ENCODE measurements at places on chromosomes 6 and 20.

DNA sequence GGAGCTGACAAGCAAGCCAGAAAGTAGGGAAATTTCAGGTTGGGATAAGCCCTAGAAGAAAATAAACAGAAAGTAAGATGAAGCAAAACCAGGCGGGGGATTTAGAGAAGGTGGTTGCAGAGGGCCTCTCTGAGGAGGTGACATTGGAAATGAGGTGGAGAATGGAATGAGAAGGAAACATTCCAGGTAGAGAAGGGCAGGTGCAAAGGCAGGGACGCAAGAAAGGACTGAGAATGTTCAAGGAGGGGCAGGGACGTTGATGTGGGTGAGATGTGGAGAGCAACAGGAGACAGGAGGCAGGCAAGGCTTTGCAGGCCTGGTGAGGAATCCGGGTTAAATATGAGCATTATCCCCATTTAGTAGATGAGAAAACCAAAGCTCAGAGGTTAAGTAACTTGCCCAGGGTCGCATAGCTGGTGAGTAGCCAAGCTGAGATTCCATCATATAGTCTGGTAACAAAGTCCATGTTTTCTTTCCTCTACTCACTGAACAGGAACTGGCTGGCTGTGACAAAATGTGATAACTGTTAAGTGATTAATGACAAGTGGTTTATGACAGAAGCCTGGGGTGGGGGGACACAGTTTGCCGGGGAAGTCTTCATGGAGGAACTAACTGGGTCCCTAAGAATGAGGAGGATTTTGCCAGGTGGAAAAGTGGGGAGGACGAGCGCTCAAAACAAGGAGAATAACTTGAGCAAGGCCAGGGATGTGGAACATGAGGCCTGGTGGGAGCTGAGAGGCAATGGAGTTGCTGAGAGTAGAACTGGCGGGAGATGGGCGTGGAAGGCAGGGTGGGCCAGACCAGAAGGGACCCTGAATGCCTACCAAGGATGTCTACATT is 32.6 kb downstream of the MRPL14 start:
- DNase-seq, result no peak

- DNase-seq, result no peak
Observed at GRCh38 chr6:110786271-110786670, 29.0 kb downstream of the CDK19 start.

GRCh38 chr20:1861347-1861976 is 33.7 kb upstream of the SIRPA start:
- DNase-seq, result no peak

DNA sequence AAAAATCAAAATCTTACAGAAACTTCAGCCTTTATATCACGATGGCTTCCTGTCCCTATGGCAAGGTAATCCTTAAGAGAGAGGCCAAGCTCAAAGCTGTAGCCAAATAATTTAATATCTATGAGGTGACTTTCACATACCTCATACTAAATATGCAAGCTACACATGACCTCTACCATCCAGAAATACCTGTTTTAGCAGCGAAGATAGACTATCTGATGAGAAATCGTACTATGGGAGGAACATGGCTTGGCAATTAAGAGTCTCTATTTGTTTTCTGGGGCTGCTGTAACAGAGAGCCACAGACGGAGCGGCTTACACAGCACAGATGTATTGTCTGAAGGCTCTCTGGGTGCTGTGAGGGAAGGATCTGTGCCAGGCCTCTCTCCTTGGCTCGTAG is 31.0 kb upstream of the SALL4 start:
- no peak for DNase-seq

- no peak for DNase-seq
Observed at GRCh38 chr6:126516411-126516810, 176.5 kb downstream of the CENPW start.

GRCh38 chr6:25682324-25682723 is 30.3 kb downstream of the SCGN start:
- DNase-seq, result no peak

GRCh38 chr6:89410231-89410761 is 1.8 kb downstream of the RRAGD start:
- no peak for DNase-seq

GRCh38 chr6:40551966-40552505 is 35.1 kb downstream of the LRFN2 start:
- DNase-seq, result no peak

DNA sequence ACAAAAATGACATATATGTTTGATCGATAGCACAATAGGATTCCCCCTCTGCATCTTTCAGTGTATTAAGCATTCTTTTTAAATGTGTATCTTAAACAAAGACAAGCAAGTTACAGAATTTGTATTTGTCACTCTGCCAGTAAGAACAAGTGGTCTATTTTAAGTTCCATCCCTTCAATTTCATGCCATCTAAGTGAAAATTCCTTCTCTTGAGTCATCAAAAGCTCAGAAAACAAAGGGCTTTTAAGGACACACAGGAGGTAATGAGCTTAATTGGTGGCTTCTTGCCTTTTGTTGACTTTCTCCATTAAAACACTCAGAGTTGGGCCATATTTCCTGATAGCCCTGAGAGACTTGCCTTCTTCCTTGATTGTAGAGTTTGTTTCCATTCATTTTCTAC is 547.8 kb downstream of the TENT5A start:
- no peak for DNase-seq

- DNase-seq, result no peak
Observed at GRCh38 chr6:41555326-41556300, 9.4 kb downstream of the FOXP4 start.

GRCh38 chr6:8683204-8683603 is 247.9 kb upstream of the SLC35B3 start:
- DNase-seq, result no peak

GRCh38 chr20:57470666-57471495 is 54.1 kb downstream of the CTCFL start:
- DNase-seq, result no peak

DNA sequence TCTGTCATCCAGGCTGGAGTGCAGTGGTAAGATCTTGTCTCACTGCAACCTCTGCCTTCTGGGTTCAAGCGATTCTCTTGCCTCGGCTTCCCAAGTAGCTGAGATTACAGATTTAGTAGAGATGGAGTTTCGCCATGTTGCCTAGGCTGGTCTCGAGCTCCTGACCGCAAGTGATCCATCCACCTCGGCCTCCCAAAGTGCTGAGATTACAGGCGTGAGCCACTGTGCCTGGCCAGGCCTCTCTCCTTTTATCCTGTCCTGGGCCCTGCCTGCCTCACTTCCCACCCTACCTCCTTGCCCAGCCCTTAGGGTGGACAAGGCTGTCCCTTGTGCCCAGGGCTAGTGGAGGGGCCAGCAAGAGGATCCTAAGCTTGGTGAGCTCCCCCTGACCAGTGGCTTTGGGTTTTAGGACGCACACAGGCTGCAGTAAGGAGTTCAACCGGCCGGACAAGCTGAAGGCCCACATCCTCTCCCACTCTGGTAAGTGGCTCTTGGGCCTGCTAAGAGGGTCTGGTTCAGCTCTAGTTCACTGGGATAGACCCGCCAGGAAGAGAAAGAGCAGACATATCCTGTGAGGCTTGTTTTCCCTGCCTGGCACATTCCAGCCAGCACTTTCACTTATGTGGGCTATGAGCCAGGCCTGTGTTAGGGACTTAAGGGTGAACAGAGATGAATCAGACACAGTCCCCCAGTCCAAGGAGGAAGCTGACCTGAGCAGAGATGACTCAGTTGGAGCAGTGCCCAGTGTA is 21.9 kb upstream of the CHMP4B start:
- DNase-seq, result no peak

DNA sequence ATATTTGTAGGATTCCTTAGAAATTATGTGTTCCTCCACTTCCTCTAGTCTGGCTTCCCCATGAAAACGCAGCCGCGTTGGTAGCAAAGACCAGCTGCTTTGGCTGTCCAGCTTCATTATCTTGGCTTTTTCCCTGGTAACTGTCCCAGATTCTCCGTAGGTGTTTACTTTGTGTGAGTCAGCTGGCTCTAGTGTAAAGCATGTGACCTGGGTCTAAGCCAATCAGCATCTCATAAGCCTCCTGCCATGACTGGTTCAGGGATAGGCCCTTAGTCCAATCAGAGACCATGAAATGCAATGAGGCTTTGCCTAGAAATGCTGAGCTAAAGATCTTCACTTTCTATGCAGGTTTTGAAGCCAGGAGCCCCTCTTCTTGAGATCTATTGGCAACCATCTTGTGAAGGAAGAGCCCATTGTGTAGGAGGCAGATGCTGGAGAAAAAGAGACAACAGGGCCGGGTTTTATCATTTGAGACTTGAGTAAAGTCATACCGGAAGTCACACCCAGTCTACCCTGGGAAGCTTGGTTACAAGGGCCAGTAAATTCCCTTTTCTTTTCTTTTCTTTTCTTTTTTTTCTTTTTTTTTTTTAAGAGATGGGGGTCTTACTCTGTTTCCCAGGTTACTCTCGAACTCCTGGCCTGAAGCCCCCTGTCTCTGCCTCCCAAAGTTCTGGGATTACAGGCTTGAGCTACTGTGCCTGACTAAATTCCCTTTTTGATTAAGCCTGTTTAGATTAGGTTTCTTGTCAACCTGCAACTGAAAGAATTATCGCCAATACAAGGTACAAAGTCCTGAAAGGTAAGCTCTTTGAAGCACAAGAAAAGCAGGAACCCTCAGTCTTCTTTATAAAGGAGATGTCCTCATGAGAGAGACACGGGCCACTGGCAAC is 256.5 kb upstream of the RREB1 start:
- no peak for DNase-seq

DNA sequence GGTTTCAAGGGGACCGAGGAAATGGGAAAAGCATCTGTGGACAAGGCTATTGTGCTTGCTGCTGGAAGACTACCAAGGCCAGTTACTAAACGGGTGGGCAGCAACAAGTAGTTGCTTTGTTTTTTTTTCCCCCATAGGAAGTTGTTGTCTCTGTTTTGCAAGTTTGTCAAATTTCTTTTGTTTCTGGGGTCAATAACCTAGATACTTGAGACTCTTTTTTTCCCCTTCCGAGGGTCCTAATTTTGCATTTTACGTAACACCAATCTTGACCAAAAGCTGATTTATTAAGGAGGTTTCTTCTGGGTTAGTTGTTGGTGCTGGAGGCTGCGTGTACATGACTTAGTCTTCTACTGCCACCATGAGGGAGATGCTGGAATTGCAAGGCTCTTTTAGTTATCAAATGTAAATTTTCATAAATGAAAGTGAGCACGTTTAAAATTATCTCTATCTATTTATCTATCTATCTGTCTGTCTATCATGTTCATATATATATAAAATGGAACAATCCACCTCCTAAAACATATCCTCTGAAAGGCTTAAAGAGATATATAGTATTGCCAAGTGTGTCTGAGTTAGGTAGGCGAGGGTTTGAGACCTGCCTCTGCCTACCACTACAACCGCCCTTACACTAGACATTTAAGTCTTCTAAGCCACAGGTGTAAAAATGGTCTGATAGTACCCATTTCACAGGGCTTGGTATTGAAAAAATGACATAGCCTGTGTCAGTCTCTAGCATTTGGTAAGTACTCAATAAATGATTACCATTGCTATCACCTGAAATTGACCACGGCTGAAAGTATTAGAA is 60.2 kb downstream of the GCLC start:
- peak; percentile 68 for DNase-seq

- no peak for DNase-seq
Observed at GRCh38 chr6:162963861-162964260, 236.1 kb downstream of the PACRG start.

DNA sequence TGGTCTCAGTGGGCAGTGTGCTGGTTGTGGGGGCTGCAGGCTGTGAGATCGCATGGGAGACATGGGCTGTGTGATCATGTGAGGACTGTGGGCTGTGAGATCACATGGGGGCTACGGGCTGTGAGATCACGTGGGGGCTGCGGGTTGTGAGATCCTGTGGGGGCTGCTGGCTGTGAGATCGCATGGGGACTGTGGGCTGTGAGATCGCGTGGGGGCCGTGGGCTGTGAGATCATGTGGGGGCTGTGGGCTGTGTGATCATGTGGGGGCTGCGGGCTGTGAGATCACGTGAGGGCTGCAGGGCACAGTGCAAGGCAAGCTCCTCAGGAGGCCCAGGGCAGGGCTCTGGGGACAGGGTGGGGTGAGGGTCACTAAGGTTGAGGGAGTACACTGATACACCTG is 140.5 kb upstream of the CST7 start:
- DNase-seq, result no peak

GRCh38 chr6:38648629-38649028 is 8.9 kb upstream of the BTBD9 start:
- no peak for DNase-seq

- no peak for DNase-seq
Observed at GRCh38 chr6:35166116-35166515, 25.0 kb upstream of the TCP11 start.

- no peak for DNase-seq
Observed at GRCh38 chr20:2507875-2508630, 662 bp downstream of the ZNF343 start.

DNA sequence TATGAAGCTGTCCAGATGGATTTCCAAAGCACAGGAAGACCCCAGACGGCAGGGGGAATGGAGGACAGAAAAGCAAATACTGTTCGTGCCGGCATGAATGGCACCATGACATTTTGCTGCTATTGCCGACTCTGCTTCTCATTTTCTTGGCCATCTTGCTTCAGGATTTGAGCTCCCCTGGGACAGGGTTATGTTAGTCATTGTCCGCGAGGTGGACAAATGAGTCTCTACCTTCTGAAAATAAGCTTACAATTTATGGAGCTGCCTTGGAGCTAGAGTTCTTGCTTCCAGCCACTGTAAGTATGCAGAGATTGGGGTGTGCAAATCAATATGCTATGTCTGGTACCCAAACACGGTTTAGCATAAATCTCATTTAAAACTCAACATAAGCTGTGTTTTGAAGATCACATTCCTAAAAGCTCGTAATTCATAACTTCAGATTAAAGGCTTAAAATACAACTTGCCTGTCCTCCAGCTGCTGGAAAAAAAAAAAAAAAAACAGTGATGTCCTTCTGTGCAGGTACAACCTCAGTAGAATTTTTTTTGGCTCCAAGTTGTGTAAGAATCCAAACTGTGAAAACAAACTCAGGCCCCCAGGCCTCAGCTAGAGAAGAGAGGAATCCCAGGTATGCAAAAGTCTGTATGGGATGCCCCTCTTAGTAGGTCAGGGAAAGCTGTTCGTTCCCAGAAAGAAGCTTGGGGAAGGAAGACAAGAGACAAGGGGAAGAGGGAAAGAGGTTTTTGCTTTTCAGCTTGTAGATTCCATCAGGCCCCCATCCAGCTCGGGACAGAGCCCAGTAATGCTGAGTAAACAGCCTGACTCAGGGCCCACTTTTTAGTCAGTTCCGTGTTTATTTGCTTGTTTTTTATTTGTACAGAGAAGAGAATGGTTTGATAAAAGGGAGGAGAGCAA is 184.2 kb upstream of the FOXA2 start:
- DNase-seq, result no peak

GRCh38 chr6:139881728-139882211 is 507.3 kb upstream of the CITED2 start:
- DNase-seq, result peak; percentile 19
